Caki2 (cell line): ENCODE measurements at places on chromosomes 12 and 14.

- DNase-seq: no peak
Measured at GRCh38 chr12:114411071-114411837, 5.3 kb upstream of the TBX5 start.

- DNase-seq: no peak
Measured at GRCh38 chr12:112230136-112230535, 104.8 kb downstream of the TRAFD1 start.

DNA sequence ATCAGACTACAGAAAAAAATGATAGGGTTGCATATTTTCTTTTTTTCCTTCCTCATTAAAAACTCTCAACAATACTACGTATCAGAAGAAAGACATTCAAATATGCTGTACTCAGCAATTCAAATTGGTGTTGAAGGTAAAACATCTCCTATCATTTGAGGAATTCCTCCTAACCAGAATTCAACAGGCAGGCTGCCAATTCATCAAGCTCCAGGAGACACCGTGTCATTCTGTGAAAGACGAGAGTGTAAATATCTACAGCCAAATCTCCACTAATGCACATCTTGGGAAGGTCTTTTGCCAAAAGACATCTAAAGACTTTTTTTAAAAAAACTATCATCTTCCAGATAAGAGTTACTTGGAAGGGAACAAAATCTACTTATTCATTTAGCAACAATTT lies 26.6 kb downstream of the NT5DC3 start:
- no peak for DNase-seq

GRCh38 chr12:12505544-12506495 lies 56.8 kb downstream of the DUSP16 start:
- DNase-seq: peak; percentile 53

DNA sequence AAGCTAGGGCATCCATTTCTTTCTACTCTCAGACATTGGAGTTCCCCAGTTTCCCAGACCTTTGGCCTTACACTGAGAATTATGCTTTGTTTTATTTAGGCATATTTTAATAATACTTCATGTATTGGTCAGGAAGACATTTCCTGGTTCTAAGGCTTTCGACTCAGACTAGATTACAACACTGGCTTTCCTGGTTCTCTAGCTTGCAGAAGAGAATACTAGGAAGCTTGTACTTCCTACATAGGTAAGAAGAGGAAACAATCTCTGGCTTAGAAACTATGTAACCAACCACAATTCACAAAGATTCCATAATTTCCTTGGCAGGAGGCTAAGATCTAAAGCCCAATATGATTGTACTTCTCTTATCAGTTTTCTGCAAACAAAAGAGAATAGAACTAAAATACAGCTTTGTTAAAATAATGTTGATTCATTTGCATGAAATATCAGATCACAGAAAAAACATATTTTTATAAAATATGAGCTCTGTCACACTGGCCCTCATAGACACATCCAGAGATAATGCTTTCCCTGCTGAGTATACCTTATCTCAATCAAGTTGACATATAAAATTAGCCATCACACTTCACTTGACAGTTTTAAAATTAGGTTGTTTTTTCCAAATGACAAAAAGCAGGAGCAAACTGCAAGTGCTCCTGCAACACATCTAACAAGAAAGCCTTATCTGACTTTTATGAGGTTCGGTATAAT lies 30.5 kb downstream of the CLEC2D start:
- DNase-seq: no peak

GRCh38 chr14:52840877-52841276 lies 49.5 kb upstream of the GNPNAT1 start:
- peak; percentile 8 for DNase-seq

GRCh38 chr12:5692850-5693249 lies 252.2 kb downstream of the ANO2 start:
- DNase-seq: no peak

- DNase-seq: peak; percentile 81
Measured at GRCh38 chr12:53561590-53561953, 54.3 kb upstream of the NPFF start.

DNA sequence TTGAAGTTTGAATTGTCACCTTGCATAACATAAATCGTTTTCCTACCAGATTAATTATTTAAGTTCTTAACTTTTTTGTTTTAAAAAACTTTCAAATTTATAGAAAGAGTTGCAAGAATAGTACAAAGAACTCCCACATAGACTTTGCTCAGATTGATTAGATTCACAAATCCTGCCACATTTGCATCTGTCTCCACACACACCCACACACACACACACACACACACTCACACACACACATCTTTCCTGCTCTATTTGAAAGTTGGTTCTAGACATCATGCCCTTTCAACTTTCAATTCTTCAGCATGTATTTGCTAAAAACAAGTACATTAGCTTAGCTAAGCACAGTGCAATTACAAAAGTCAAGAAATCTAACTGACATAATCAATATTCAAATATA lies 184.0 kb downstream of the ITPR2 start:
- DNase-seq: no peak

- DNase-seq: no peak
Measured at GRCh38 chr12:129840145-129840884, 63.5 kb downstream of the TMEM132D start.

GRCh38 chr12:450438-450837 lies 9.3 kb upstream of the B4GALNT3 start:
- DNase-seq: no peak

DNA sequence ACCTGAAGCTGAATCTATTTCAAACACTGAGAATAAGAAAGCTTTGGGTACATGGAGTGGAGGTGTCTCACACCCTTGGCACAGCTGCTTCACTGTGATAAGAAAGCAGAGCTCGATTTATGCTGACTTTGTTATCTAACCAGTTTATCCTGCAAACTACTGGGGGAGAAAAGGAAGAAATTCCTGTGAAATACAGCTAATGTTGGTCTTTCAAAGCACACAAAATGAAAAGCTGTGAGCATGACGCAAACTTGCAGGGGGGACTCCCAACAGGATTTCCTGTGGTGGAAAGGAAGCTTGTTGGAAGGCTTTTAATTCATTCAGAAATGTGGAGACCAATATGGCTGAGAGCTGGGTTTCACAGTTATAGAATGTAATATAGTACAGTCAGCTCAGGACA lies 53.4 kb downstream of the SRGAP1 start:
- DNase-seq: no peak

DNA sequence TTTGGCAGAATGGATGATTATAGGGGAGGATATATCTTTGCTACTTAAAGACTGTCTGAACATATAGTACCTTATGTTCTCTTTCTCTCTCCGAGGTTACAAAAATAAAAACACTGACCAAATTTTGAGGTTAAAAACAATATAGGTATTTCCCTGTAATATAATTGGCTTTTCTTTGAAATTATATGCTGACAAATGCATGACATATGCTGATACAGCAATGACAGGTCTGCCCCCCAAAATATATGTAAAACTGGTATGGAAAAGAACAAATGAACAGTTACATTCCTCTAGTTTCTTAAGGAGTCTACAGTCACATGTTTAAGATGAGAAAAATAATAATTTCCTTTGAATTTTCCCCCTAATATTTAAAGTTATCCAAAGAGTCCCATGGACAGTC lies 405.7 kb downstream of the SOX5 start:
- no peak for DNase-seq

GRCh38 chr14:99852578-99852977 lies 59.4 kb downstream of the EML1 start:
- no peak for DNase-seq

GRCh38 chr14:56805201-56805991 lies 4.9 kb downstream of the OTX2 start:
- no peak for DNase-seq

DNA sequence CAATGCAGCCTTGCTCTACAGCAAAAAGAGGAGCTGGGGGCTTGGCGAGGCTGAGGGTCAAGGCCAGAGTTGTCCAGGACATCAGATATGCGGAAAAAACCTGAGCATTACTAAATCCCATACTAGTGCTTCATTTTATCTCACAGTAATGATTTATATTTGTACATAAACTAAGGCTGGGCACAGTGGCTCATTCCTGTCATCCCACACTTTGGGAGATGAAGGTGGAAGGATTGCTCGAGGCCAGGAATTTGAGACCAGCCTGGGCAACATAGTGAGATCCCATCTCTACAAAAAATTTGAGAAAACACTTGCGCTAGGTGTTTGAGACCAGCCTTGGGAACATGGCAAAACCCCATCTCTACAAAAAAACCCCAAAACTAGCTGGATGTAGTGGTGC lies 11.6 kb upstream of the JPH4 start:
- DNase-seq: no peak

DNA sequence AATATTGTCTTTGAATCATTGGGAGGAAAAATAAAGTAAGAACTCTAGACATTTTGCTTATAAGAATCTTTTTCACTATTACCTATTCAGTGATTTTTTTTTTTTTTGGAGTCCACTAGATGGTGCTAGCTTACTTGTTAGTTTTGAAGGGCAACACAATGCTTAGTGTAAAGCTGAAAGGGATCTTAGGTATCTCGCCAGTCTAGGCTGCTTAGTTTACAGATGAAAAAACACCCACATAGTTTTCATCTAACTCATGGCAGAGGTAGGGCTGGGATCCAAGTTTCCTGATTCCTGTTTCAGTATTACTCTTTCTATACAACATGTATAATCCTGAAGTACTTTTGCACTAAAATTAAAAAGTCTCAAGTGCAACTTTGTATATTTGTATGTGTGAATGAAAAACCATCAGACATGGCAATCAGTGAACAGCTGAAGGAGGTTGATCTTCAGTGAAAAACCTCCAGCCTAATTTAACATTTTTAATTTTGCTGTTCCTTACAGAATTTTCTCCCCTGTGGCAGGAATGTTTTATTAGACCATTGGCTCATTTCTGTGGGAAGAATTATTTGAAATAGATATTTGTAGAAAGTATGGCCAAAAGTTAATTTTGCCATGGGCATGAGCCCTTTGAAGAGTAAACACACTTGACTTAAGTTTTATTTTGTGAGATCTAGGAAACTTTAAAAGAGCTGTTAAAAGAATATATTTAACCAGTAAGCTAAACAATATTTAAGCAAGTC lies 40.7 kb downstream of the LRRIQ1 start:
- DNase-seq: peak; percentile 92

- DNase-seq: no peak
Measured at GRCh38 chr14:54840798-54841197, 61.8 kb downstream of the GCH1 start.

- peak; percentile 5 for DNase-seq
Measured at GRCh38 chr14:50763382-50764007, 67.5 kb downstream of the NIN start.

DNA sequence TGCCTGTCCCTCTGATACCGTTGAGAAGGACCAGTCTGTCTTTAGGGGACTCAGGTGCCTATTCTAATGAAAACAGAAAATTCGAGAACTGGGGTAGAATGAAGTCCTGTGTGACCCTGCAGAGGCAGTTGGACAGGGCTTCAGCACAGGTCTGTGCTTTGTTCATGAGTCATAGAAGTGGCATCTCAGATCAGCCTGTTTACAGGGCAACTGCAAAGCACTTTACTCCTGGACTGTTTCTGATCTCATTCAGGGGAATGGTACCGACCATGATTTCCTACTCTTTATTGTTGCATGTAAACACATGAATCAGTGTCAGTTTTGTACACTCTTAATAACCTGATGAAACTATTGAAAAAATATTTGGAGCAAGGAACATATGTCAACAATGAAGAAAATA lies 1517.0 kb downstream of the AACS start:
- DNase-seq: peak; percentile 42

- DNase-seq: no peak
Measured at GRCh38 chr14:75430526-75430925, 2.7 kb downstream of the JDP2 start.

- DNase-seq: no peak
Measured at GRCh38 chr12:117875744-117876435, 92.9 kb downstream of the KSR2 start.

GRCh38 chr12:103336940-103337339 lies 158.8 kb downstream of the C12orf42 start:
- no peak for DNase-seq

DNA sequence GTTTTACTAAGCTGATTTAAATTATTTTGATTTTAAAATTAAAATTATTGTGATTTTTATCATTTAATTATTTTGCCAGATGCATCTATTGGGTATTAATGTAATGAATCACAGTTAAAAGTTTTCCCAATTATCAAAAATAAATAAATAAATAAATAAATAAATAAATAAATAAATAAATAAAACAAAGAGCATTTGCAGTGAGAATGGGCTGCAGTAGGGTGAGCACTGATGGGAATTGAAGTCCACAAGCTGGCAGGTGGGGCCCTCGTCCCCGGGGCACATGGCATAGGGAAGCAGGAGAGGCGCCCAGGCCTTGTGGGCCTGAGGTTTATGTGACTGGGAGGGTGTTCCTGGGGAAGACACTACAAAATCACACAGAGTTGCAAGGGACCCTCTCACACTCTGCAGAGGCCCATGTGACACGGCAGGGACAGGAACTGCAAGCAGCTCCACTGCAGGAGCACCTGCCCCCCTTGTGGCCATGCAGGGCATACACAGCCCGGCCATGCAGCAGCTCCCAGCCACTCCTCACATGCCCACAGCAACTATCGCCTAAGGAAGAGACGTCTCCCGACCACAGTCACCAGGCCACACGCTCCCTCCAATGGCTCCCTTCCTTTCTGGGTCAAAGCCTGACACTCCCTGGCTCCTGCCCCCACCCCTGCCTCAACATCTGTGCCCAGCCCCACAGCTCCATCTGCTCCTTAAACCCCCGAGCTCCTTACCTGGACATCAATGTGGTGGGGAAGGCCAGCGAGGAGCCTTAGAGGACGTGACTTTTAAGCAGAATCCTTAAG lies 256.3 kb upstream of the SFSWAP start:
- peak; percentile 23 for DNase-seq

DNA sequence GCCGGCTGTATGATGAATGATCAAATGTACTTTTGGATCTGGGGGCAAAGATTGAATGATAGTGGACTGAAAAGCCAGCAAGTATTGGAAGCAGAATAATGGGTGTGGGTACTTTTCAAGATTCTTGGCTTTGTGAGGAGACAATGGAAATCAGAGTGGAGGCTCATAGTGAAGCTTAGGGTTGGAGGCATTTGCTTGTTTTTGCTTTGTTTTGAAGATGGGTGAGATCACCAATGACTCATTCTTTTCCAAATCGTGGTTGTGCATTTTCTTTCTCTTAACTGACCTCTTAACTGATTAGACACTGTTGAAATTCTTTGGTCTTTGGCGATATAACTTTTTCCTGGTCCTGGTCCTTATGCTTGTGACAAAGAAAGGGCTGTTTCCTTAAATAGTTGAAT lies 54.4 kb downstream of the PELI2 start:
- peak; percentile 73 for DNase-seq

- no peak for DNase-seq
Measured at GRCh38 chr14:100867631-100868315, 35.7 kb downstream of the RTL1 start.

GRCh38 chr12:89135976-89136634 lies 216.2 kb downstream of the DUSP6 start:
- DNase-seq: no peak

DNA sequence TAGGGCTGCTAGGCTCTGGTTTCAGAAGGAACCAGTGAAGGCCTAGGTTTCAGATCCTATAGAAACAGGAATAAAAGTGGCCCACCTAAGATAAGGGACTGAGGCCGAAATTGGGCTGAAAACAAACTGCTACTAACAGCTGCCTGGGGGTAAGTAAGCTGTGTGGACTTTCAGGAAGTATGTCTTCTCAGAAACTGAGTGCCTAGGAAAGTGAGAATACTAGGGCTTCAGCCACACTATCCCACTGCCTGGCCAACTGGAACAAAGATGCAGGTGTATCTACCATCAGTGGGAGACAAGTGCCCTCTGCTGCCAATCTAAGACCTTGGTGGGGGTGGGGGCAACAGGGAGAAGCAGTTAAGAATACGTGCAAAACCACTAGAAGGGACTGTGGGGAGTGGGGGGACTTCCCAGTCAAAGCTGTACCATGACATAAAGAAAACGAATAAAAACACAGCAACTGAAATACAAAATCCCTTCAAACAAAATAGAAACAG lies 82.5 kb downstream of the MED13L start:
- DNase-seq: no peak
